ENCODE measurements at places on chromosomes 6 and 20. TPM values are rescaled to one million over a fixed set of nuclear protein-coding genes. Genes with fewer than 3 reads are reported as not detected.

DNA sequence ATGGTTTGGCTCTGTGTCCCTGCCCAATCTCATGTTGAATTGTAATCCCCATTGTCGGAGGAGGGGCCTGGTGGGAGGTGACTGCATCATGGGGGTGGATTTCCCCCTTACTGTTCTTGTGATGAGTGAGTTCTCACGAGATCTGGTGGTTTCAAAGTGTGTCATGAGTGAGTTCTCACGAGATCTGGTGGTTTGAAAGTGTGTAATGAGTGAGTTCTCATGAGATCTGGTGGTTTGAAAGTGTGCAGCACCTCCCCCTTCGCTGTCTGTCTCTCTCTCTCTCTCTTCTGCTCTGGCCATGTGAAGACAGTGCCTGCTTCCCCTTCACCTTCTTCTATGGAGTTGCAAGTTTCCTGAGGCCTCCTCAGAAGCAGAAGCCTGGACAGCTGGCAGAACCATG is 87.6 kb downstream of the MYLK4 start:
- no peak for DNase-seq

DNA sequence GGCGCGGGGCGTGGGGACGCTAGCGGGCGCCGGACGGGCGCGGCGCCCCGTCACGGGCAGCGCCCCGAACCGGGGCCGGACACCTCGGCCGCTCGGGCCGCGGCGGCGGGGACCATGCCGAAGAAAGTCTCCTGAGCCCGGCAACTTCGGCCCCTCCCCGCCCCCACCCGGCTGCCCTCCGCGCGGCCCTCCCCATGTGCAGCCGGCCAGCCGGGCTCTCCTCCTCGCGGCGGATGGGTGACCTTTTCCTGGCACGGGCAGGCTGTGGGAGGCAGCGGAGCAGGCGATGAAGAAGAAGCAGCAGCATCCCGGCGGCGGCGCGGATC is 278 bp downstream of the UST start:
- DNase-seq = peak; percentile 57

- DNase-seq = no peak
Observed at GRCh38 chr6:76250666-76251065, 178.2 kb upstream of the IMPG1 start.

- DNase-seq = no peak
Observed at GRCh38 chr20:25374842-25375241, 15.8 kb downstream of the ABHD12 start.

DNA sequence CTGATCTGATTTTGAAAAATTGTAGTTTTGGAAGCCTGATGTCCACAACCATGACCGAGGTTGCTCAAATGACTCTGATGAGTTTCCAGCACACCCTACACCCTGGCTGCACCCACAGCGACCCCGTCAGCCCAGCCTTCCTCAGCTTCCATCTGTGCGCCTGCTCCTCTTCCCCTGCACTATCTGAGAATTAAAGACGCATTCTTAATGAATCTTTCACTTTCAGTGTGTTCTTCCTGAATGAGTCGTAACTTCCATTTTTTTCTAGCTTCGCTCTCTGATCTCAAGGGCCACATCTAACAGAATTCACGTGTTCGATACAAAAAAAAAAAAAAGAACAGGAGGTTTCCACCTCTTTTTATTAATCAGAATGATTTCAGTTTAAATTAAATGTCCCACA is 21.3 kb upstream of the RREB1 start:
- no peak for DNase-seq

- DNase-seq = no peak
Observed at GRCh38 chr6:81863123-81863522, 110.6 kb upstream of the TENT5A start.

DNA sequence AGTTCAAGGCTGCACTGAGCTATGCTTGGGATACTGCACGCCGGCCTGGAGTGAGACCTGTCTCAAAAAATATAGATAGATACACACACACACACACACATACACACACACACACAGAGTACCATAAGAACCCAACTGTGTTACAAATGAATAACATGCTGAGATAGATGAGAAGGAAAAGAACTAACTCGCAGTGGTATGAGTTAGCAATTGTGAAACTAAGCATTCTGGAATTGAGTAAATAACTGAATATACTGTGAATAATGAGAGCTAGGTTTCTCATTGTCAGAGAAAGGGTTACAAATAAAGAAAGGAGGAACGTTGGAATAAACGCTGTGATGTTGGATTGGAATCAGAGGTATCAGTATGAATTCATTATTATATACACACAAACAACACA is 14.6 kb upstream of the FAXC start:
- DNase-seq = no peak

DNA sequence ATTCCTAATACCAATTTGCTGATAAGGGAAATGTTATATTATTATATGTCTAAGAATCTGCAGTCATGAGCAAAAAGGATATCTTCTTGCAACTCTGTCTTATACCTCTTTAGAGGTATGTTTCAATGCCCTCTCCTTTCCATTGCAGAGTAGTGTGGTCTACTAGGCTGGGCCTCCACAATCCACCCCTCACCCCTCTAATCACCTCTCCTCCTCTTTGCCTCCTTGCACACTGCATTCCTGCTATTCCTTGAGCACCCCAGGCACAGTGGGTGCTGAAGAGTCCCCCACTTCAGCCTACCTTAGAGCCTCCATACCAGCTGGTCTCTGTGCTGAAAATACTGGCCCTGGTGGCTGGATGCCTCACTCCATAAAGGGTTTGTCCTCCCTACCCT is 26.9 kb downstream of the ARMC2 start:
- DNase-seq = no peak

Gene TMEM200A
- 3.5 TPM for total RNA-seq

Gene FOXS1
- 9.6 TPM for total RNA-seq

Measured in endothelial cell (in vitro differentiated cells).